ENCODE measurements at places on chromosomes 11 and 22.

GRCh38 chr11:68993546-68993945, 12.8 kb upstream of the MRGPRD start:
- no peak for DNase-seq

GRCh38 chr11:90288212-90288821, 65.5 kb upstream of the CHORDC1 start:
- DNase-seq, result no peak

DNA sequence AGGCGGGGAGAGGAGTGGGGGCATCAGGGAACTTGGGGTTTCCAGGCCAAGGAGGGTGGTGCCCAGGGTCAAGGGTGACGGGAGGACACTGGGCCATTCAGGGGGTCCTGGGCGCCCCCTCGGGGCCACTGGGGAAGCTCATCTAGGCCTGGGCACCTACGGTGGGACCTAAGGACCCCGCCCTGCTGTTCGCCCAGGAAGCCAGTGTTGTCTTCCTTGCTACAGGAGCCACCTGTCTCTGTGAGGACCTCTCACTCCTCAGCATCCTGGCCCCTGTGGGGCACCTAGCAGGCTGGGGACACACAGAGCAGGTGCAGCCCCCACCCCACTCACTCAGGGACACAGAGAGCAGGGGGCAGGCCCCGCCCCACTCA, 191.6 kb downstream of the IGLL1 start:
- no peak for DNase-seq

GRCh38 chr11:12715941-12716340, 41.7 kb downstream of the TEAD1 start:
- no peak for DNase-seq

DNA sequence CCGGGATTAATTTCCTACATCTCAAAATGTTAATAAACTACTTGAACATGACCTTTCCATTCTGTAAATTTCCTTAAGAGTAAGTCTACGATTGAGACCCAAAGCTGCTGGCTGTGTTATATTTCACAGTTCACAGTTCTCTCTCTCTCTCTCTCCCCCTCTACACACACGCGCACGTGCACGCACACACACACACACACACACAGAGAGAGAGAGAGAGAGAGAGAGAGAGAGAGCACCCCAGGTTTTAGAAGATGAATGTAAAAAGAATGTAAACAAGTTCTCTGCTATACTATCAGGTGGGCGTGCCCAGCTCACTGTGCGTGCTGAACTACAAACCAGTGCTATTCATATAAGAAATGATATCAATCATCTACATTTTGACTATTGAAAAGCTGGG, 3.3 kb downstream of the BDNF start:
- no peak for DNase-seq

- no peak for DNase-seq
Measured at GRCh38 chr11:46455834-46456233, 64.3 kb upstream of the CHRM4 start.

DNA sequence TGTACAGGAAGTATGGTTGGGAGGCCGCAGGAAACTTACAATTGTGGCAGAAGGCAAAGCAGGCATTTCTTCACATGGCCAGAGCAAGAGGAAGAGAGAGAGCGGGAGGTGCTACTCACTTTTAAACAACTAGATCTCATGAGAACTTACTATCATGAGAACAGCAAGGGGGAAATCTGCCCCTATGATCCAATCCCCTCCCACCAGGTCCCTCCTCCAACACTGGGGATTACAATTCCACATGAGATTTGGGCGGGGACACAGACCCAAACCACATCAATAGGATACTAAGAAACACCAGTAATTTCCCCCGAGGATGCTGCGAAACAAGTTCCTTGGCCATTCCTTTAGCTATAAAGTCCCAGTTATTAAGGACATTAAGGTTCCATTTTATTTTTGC, 94.1 kb upstream of the SC5D start:
- DNase-seq, result no peak

DNA sequence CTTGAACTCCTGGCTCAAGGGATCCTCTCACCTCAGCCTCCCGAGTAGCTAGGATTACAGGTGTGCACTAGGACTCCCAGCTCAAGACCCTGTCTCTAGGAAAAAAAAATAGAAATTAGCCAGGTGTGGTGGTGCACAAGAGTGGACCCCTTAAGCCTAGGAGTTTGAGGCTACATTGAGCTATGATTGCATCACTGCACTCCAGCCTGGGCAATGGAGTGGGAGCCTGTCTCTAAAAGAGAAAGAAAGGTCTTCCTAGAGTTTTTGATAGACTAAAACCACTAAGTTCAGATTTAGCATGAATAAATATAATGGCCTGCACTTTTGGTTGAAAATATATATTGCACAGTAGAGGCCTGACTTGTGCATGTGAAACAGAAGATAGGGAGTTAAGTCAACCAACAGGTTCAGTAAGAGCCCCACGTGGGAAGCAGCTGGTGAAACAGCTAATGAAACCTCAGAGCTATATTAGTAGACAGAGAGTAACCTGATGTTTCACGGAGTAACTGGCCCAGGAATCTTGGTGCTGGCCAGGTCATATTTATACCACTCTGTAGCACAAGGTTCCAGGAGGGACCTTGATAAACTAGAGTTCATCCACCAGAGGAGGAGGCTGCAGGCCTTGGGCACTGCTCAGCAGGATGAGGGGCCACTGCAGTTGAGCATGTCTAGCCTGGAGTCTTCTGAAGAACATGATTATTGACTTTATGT, 4.6 kb upstream of the MICAL3 start:
- no peak for DNase-seq

GRCh38 chr11:134539285-134539684, 127.2 kb upstream of the B3GAT1 start:
- no peak for DNase-seq

DNA sequence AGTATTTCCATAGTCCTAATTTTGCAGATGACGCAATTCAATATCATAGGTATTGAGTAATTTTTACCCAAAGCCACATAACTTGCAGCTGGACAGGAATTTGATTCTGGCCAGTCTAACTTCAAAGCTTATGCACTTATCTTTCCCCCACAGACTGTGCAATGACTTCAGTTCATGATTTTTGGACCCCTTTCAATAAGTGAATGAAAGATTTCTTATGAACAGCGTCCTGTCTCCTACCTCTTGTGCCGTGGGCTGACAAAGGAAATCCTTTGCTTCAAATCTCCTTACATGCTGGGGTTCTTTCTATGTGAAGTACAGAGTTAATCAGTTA, 217.7 kb upstream of the KIRREL3 start:
- DNase-seq, result no peak

DNA sequence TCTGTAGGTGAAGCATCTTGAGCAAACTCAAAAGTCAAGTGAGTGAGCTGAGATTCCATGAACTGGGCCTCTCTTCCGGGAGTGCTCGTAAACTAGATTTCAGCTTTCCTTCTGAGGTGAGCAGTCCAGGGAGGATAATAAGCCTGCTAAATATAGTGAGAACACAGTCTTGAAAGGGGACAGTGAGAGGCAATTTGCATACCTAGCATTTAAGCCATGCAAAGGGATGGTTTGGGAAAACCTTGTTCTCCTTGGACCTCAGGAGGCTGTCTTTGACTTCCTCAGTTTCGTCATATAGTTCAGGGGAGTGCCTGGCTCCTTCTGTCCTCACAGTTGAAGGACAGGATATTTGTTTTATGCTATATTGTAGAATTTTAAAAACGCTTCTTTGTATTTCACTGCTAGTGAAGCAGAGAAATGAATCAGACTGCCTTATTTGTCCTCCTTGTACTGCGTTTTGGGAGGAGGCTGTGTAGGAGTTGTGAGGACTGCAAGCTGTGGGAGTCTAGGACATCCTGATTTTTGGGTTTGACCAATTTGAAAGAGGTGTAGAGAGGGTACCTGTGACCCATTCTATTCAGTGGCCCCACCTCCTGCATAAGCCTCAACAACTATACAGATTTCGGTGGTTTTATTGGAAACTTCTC, 11.0 kb upstream of the SORL1-AS1 start:
- DNase-seq, result no peak

DNA sequence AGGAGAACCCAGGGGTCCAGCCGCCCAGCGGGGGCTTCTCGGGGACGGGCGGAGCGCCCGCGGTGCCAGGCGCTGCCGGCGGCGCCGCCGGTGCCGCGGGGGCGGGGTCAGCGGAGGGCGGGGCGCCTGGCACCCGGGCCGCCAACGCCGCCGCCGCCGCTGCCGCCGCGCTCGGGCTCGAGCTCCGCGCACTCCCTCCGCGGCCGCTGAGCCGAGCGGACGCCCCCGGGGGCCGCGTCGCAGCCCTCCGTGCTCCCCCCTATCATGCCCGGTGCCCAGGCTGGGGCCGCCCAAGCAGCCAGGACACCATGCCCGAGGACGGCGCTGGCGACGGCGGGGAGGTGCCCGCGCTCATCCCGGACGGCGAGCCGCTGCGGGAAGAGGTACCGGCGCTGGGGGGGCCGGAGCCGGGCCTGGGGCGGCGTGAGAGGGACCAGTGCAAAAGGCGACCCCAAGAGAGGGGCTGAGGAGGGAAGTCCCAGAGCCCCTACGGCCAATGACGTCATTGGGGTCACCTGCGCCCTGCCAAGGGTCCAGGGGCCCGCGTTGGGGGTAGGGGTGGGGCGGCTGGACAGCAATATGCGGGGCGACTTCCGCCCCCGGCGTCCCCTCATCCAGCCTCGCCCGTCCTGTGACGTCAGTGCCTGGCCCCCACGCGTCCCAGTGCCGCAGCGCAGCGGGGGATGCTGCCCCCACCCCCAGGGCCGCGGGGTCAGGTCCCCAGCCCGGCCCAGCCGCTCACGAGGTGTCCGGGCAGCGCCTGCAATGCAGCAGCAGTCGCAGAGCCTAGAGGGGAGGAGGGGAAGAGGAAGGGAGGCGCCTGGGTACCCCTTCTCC, at the start of gene TMEM151A:
Gene TMEM151A (plus strand): TSS at position 189 of the 837 bp plus-strand sequence. CDS start 120 bp downstream, at position 309.
- DNase-seq, result no peak

DNA sequence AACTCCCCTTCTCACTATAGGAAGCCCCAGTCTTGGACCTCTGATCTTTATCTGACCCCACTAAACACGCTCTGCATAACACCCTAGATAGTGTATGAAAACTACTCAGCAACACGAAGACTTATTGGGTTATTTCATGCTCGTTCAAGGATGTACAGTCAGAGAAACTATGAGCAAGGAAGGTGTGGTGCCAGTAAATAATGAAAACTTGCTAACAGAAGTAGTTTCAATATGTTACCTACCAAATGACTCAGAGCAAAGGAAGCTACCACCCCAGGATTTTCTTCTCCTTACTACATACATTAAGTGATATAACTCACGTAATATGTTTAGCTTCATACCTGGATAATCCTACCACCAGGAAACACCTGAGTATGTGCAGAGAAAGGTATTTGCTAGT, 25.9 kb upstream of the LYVE1 start:
- no peak for DNase-seq

DNA sequence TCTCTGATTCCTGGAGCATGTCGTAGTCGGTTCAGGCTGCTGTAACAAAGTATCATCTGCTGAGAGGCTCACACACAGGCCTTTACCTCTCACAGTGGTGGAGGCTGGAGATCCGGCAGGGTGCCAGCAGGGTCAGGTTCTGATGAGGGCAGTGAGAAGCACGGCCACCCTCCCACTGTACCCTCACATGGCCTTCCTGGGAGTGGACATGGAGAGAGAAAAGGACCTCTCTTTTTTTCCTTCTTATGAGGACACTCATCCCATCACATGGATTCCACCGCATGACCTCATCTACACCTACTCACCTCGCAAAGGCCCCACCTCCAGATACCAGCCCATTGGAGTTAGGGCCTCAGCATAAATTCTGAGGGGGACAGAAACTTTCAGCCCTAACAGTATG, 99.5 kb downstream of the BCR start:
- DNase-seq, result no peak

GRCh38 chr11:89125298-89125697, 52.4 kb upstream of the TYR start:
- no peak for DNase-seq

GRCh38 chr11:80328774-80329173, 887.9 kb upstream of the TENM4 start:
- DNase-seq, result no peak

- no peak for DNase-seq
Measured at GRCh38 chr11:120744016-120744994, 232.8 kb downstream of the GRIK4 start.

DNA sequence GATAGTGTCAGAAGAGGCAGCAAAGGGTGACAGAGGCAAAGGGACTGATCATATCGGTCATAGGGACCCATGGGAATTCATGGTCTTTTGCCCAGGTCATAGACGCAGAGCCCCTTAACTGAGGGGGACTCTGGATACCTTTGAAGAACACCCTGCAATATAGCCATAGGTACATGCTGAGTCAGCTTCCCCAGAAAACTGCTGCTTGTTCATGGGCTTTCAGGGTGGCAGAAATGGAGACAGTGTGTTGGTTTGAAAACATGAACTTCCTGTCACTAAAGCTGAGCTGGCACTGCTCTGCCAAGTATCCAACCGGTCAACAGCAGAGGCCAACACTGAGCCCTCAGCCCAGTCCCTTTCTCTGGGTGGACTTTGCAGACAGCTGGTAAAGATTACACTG, 114.2 kb downstream of the EFCAB6 start:
- no peak for DNase-seq

DNA sequence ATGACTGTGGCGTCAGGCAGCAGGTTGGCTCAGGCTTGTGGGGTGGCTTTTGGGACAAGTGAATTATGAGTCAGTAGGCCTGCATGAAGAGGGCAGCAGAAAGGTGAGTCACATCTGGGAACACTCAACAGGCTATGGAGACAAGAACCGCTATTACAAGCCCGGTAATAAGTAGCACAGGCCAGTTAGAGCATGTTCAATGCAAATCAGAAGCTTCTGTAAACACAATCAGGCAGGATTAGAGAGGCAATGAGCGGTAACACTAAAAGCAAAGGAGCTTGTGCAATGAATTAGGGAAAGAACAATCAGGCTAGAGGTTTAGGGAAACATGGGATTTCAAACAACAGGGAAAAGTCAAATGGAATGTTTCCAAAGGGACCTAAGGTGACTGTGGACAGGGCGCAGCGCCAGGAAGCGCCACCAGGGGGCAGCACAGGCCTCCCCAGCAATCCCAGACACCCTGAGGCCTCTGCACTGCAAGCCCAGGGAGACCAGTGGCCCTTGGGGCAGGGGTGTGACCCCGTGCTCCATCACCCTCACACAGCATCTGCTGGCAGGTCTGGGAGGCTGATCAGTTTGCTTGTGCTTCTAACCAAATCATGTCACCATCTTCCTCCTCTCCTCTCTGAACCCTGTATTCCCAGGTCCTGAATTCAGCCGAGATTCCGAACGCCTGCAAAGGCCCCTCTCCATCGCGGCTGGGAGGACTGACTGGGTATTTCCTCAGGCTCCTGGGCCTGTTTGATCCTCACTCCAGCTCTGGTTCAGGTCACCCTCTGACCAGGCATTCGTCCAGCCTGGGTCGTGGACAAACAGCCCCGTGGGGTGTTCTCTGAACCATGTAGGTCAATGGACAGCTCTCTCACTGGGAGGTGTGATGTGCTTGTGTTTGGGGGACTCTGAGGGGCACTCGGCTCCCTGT, 50.0 kb downstream of the C11orf58 start:
- DNase-seq, result peak; percentile 64

GRCh38 chr22:46866591-46866990, 104.1 kb downstream of the TBC1D22A start:
- DNase-seq, result no peak

GRCh38 chr11:11349870-11350337, 3.1 kb downstream of the CSNK2A3 start:
- DNase-seq, result no peak

- no peak for DNase-seq
Measured at GRCh38 chr22:46390652-46391301, 55.3 kb downstream of the TRMU start.

Data from amygdala (tissue), 56 donors.